ENCODE measurements at places on chromosomes 13 and 19.

- no peak for DNase-seq
Observed at GRCh38 chr13:102227741-102228140, 174.1 kb downstream of the FGF14 start.

DNA sequence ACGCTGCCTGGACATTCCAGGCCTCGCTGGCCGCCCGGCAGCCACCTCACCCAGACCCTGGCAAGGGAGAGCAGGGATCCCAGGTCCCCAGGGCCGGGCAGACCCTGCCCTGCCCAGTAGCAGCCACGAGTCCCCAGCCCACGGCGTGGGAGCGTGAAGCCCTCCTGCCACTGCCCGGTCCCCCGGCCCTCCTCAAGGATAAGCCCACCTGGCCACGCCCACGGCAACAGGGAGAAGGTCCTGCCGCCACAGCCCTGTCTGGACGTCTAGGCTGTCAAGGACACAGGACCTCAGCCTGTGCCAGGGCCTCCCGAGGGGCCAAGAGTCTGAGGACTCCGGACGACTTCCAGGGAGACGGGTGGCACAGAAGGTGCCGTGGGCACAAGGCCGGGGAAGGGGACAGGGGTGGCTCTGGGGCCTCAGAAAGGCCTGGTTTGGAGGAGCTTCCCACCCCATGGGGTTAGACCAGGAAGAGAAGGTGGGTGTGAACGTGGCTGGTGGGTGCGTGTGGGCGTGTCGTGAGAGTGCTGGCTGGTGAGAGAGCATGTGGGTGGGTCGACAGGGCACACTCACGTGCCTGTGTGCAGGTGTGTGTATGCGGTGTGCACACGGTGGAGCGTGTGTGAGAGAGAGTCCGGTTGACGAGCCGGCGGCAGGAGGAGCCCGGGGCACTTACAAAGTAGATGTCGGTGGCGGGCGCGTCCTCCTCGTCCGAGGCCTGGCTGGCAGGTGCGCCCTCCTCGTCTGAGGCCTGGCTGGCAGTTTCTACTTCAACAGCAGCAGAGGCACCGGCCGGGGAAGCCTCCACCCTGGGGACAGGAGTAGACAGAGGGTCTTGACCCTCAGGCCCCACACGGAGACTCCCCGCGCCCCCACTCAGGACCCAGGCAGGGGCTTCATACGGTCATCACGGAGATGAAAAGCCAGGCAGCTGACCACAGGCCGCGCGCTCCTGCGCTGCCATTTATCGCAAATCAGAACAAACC is 11.9 kb upstream of the CACTIN start:
- DNase-seq = no peak

- no peak for DNase-seq
Observed at GRCh38 chr19:36058481-36059179, 3.9 kb downstream of the WDR62 start.

- no peak for DNase-seq
Observed at GRCh38 chr19:50932018-50932689, 20.7 kb downstream of the KLK5 start.

DNA sequence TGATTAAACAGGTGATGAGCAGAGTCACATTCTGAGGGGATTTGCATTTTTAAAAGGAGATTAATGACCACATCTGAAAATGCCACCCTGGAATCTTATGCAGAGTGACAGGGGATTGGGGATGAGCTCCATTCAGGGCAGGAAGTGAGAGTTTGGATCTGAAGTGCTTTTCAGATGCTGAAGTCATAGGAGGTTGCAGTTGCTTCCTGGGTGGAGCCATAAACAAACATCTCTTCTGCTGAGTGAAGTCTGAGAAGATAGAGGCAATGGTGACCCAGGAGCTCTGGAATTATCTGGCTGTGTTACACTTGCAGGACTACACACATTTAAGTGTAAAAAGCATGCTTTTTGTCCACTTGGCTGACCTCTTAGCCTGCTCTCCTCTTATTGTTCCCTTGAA is 51.4 kb upstream of the PSG8 start:
- DNase-seq = peak; percentile 23

GRCh38 chr13:48477191-48477855 is 55.6 kb downstream of the RCBTB2 start:
- DNase-seq = no peak

DNA sequence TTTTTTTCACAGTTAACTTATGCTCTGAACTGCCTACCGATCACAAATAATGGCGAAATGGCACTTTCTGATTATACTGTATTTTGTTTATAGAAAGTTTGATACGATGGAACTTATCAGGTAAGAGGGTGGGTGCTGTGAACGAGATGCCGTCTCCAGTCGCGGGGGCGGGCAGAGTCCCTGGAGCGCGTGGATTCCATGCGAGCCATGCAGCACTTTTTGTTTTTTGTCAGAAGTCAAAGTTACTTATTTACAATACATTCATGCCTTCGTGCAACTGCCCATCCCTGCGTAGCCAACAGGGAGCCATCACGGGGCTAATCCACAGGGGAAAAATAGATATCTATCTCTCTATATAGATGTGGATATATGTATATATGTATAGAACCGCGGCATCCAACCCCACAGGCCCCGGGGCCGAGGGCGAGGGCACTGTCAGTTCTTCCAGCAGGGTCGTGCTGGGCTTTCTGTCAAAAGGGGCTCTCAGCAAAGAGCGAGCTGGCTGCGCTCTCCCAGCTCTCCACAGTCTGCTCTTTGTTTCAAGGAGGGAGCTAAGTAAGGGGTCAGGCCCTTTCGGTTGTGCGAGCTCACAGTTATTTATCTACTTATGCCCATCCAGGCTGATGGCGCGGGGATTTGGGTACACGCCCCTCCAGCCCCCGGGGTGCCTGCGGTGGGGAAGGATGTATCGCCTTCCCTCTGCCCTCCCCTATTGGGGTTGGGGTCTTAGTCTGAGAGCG is 3.4 kb downstream of the SLITRK1 start:
- DNase-seq = no peak

- no peak for DNase-seq
Observed at GRCh38 chr13:28412981-28413380, 81.9 kb downstream of the FLT1 start.

DNA sequence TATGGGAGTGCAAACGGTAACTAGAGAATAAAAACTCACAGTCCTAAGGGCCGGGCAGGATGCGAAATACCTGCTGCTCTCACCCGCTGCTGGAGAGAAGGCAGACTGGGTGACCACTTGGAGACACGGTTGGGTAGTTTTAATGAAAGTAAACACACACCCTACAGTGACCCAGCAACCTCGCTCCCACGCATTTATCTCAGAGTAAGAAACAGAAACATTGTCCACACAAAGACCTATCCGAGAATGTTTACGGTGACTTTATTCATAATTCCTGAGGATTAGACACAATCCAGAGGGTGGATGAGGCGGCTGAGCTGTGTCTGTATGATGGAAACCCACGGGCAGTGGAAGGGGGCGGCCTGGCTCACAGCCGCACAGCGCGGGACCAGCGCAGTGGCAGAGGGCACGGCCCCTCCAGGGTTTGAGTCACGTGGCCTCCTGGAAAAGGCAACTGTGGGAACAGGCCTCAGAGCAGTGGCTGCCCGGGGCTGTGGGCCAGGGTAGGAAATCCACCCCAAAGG is 73.5 kb upstream of the C13orf46 start:
- DNase-seq = no peak

DNA sequence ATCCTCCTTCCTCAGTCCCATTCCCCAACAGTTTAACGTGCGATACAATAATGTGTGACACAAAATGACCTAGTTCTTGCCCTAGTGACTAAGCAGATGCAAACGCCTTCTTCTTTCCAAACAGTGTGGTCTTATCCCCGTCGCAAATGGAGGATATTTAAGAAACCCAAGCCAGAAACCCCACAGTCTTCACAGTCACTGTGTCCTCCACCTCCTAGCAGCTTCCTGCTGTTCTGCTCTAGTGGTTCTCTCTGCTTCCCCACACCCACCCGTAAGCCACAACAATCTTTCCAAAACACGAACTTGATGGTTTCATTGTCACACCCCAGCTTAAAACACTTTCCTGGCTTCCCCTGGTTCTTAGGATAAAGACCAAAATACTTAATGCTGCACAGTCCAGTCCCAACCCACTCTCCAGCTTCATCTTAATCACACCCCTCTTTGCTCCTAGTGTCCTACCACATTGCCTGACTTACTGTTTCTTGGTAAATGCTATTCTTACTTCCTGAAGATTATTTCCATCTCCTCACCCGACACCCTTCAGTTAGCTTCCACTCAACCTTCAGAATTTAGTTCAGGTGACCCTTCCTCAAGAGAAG is 32.3 kb downstream of the ITM2B start:
- peak; percentile 42 for DNase-seq

DNA sequence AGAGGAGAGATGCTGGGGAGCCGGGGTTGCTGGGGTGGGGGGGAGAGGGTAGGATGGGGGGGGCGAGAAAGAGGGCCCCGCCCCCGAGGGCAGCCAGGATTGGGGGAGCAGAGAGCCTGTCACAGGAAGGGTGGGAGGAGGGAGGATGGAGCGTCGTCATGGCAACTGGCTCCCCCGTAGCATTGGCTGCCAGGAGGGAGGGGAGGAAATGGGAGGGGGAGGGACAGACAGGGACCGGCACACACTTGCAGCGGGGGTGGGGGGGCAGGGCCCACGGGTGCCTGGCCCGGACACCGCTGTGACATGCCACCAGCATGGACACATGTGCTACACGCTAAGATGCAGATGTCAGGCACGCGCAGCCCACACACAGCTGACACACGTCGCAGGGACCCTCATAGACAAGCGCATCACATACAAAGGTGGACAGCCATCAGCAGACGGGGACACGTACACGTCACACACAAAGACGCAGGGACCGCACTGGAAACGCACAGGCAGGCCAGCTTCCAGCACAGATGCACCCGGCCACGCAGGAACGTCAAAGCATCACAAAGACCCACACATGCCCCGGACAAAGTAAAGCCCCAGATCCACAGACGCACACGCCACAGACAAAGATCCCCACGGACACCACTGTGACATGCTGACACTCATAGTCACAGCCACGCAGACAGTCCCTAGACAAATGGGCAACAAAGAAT is at the start of gene LMTK3:
TSS of gene LMTK3 (minus strand) at position 36 of the 704 bp plus-strand sequence. CDS start 259 bp downstream, outside the sequence.
- peak; percentile 61 for DNase-seq

- no peak for DNase-seq
Observed at GRCh38 chr13:50437252-50437651, 406.2 kb downstream of the DLEU7 start.

GRCh38 chr19:34985249-34986022 is 14.7 kb upstream of the GRAMD1A start:
- peak; percentile 75 for DNase-seq

GRCh38 chr13:43301346-43301969 is 278.1 kb downstream of the DNAJC15 start:
- DNase-seq = peak; percentile 52

Data from A673 (cell line).